ENCODE measurements at places on chromosomes 5 and 9.

DNA sequence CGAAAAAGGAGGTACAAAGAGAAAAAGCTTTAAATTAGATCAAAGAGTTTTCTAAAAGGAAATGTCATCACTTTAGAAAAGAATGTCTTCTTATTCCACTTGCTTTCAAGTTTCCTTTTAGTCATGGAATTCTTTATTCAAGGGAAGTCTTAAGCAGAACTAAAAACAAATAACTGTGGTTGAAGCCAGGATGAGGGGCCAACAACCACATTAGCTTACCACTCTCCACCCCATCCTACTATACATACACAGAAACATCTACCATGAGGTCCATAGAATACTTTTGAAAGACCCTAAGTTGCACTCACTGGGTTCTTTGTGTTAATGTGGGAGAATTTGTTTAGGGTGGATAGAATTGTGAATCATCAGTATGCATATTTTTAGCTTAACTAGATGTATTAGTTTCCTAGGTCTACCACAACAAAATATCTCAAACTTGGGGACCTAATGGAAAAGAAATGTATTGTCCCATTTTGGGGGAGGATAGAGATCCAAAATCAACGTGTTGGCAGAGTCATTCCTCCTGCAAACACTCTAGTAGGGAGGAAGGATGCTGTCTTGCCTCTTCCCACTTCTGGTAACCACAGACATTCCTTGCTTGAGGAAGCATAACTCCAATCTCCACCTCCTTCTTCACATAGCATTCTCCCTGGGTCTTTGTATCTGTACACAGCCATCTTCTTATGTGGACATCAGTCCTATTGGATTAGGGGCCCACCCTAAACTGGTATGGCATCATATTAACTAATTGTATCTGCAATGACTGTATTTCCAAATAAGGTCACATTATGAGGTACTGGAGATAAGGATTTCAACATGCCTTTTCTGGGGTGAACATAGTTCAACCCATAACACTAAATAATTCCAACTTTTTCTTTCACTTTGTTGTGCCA, 239.4 kb downstream of the LURAP1L start:
- no peak for DNase-seq

GRCh38 chr5:175246889-175247520, 197.0 kb downstream of the DRD1 start:
- DNase-seq = no peak

- DNase-seq = peak; percentile 53
These were observed 32.0 kb upstream of the ADAM19 start for GRCh38 chr5:157607371-157608161.

- DNase-seq = no peak
These were observed 82.0 kb upstream of the TTC23L start for GRCh38 chr5:34756781-34757624.

DNA sequence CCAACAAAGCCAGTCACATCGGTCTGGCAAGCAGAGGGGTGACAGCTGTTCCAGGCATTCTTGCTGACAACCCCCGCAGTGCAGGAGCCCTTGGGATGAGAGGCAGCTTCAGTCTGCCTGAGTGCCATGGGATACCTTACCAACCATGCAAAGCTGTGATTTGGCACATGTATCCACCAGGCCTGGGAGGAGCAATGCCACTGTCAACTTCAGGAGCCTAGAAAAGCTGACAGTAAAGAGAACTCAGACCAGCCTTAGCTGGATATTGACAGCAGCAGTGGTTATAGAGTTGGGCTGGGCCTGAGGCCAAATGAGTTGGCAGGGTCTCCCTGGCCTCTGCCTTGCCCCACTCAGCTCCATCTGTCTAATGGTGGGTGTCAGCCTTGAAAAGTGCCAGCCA, 10.1 kb upstream of the PLPPR1 start:
- no peak for DNase-seq

GRCh38 chr5:151214614-151215545, 9.0 kb downstream of the CCDC69 start:
- DNase-seq = no peak

- DNase-seq = no peak
These were observed at the start of gene RANBP3L for GRCh38 chr5:36301858-36302603. Gene RANBP3L, minus strand, starts transcription at chr5:36301902. Its CDS starts 486 bp downstream, at chr5:36301416.

- no peak for DNase-seq
These were observed 88.5 kb downstream of the ALDH1A1 start for GRCh38 chr9:72864327-72864726.

DNA sequence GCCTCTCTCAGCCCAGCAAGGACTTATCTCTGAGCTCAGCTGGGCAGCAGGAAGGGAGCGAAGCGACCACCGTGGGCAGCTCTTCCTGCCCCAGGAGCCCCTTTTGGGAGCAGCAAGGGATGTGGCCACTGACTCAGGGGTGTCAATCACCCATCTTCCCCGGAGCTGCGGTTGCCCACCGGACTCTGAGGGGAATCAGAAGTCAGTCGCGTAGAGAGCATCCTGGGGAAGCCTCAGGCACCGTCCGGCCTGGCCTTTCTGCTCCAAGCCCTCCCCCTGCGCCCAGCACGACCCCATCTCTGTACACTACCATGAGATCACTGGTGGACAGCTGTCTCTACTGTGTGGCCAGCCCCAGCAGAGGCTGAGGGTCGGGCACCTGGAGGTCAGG, 24.6 kb downstream of the GFI1B start:
- DNase-seq = no peak

DNA sequence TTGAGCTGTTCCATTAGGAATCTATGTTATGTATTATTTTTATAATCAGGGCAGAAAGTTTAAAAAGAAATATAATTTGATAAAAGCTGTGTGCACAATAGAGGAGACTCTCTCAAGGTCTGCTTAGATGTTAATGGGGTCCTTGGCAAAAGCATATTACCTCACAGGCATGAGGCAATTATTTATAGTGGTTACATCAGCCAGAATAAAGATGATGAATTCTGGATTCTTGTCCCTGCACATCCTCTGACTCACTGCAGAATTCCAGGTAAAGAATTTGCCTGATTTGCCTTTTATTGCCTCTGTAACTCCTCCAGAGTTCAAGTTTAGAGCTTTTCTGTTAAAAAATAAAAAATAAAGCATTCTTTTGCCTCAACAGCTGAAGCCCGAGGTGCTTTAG, 253.6 kb downstream of the MAST4 start:
- no peak for DNase-seq

DNA sequence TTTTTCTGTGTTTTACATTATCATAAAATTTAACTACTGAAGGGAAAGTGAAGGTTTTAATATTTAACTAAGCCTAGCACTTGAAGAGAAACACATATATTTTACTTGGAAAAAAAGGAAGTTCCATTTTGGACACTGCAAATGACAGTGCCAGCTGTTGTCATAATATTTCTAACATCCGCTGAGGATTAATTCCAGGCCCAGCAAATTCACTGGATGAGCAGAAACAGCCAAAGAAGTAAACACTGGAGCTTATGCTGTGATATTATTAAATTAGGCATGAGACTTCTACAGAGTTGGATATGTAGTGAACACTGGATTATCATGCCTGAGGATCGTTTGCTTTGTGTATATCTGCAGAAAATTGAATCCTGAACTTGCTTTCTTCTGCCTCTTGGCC, 67.6 kb downstream of the GHR start:
- DNase-seq = no peak

- DNase-seq = no peak
These were observed 61.1 kb upstream of the PSD2 start for GRCh38 chr5:139734539-139734916.

DNA sequence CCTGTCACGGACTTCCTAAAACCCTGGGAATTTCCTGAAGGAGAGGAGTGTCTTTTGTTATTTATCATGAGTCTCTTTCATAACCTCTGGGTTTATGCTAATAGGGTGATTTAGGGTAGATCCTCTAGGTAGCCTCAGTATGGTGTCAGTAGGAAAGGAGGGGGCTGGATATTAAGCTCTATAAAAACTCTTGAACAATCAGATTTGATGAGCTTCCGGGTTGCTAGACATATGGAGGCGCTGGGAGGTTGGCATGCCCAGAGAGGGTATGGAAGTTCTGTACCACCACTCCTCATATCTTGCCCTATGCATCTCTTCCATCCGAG, 15.6 kb upstream of the PTBP3 start:
- no peak for DNase-seq

DNA sequence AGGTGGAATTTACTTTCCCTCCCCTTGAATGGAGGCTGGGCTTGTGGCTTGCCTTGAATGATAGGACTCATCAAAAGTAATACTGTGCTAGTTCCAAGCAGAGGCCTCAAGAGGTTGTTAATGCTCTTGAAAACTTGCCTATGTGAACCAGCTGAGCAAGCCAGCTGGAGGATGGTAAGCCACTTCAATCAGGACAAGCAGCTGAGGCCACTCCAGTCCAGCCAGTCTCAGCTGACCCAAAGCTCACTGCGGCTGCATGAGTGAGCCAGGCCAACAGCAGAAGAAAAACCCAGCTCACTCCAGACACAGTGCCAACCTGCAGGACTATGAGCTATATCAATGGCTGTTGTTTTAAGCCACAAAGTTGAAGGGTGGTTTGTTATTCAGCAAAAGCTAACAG, 182.8 kb downstream of the MCTP1 start:
- no peak for DNase-seq

DNA sequence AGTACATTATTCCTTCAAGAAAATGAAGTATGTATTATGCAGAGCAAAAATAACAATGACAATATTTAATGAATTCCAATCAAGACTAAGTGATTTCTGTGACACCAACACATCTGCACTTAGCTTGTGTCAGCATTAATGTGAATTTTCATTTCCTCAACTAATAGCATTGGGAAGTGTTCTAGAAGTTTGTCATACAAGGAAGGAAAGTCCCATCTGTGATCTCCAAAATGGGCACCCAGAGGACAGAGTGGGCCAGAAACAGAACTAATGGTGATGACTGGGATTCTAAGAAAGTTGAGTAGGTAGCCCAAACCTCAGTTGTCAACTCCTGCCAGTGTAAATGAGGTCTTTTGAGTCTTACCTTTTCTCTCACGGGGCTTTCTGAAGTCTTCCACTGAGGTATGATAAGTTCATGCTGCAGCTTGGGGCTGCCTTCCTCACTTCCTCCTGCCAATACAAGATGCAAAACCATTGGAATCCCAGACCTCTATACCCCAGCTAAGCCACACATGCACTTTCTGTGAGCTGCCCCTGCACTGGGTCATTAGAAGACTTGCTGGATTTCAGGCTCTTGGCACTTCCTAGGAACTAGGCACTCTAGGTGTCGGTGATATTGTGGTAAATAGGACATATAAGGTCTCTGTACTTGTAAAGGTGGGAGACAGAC, 4.9 kb downstream of the ADAM19 start:
- DNase-seq = no peak

GRCh38 chr9:7982907-7983306, 183.3 kb upstream of the DMAC1 start:
- DNase-seq = no peak

- no peak for DNase-seq
These were observed 190.3 kb downstream of the MELK start for GRCh38 chr9:36762958-36763357.

- DNase-seq = no peak
These were observed 30.5 kb downstream of the TXNDC8 start for GRCh38 chr9:110307191-110307590.

GRCh38 chr9:88750832-88751360, 215.9 kb downstream of the NXNL2 start:
- DNase-seq = no peak

DNA sequence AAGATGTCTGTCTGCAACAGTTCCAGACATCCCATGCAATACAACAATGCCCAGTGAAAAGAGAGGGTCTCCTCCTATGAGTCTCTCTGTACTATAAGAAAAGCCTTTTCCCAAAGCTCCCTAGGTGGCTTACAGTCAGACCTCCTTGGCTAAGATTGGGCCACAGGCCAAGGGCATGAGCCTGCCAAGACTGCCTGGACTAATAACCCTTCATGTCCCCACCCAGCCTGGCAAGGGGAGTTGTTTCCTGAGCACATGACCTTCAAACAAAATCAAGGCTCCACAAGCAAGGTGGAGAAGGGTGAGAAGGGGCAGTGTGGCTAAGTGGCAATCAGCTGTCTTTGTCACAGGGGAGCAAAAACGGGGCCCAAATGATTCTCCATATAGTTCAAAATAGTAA, 75.6 kb upstream of the ZSWIM6 start:
- no peak for DNase-seq

GRCh38 chr5:2020730-2021129, 138.0 kb upstream of the IRX4 start:
- DNase-seq = no peak

GRCh38 chr5:132592521-132592920, 35.7 kb downstream of the RAD50 start:
- DNase-seq = no peak

DNA sequence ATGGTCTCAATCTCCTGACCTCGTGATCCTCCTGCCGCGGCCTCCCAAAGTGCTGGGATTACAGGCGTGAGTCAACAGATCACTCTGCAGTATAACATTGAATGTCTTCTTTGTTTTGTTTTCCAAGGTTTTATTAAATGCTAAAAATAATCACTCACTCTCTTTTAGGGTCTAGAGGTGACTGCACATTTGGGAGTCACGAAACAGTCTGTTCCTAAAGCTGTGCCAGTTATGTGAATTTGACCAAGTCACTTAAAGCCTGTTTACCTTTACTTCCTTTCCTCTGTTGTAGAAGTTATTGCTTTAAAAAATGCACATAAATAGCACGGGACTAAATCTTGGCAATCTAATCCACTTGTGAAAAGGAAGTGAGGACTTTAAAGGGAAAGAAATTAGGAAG, 304.9 kb upstream of the PTGER4 start:
- DNase-seq = no peak

- no peak for DNase-seq
These were observed 41.8 kb upstream of the FCN2 start for GRCh38 chr9:134838651-134839454.

GRCh38 chr9:27400334-27400880, 103.5 kb upstream of the EQTN start:
- DNase-seq = no peak

DNA sequence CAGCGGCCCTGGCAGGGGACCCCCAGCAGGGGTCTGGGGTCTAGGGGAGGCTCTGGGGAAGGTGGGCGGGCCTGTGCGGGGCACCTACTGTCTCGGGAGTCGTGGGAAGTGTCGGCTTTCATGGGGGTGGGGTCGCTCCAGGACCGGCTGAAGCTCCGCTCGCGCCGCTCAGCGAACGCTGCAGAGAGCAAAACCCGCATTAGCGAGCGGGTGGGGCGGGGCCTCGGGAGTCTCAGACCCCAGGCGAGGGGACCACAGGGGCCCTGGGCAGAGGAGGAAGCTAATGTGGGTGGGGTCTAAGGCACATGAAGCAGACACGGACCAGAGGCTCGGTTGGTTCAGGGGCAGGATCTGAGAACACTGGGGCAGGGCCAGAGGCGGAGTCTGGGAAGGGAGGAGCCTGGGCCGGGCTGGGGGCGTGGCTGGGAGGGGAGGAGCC, 5.5 kb downstream of the NSMF start:
- peak; percentile 55 for DNase-seq

GRCh38 chr5:149549461-149550267, 1.6 kb downstream of the CSNK1A1 start:
- DNase-seq = no peak

DNA sequence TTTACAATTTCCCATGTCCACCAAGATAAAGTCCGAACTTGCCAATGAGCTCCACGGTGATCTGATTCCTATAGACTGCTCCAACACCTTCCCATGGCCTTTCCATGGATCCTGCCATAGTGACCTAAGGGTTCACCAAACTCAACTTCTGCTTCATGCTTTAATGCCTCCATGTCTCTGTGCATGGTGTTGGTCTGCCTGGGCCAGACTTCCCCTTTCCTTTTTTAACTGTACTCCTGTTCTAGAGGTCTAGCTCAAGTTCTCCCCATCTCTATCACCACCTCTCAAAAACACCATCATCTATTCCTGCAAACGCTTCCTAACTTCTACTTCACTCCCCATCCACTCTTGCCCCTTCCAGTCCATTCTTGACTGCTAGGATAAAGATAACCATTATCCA, 14.8 kb upstream of the SMARCA2 start:
- DNase-seq = no peak

GRCh38 chr5:156825688-156826087, 24.4 kb upstream of the PPP1R2B start:
- DNase-seq = no peak

Measured in stimulated activated CD4-positive, alpha-beta T cell treated with anti-CD3 and anti-CD28 coated beads, Interleukin-1b, Interleukin-23, amount 100 ng/mL, for 4 hours (primary cell).